Non-pigmented ciliary epithelial cell (primary cell): ENCODE measurements at places on chromosomes 1 and 21.
A peak's percentile ranks its signal among the peaks of the same experiment; 100 is the strongest.

- no peak for DNase-seq
Measured at GRCh38 chr21:32203877-32204480, 74.9 kb downstream of the MIS18A start.

DNA sequence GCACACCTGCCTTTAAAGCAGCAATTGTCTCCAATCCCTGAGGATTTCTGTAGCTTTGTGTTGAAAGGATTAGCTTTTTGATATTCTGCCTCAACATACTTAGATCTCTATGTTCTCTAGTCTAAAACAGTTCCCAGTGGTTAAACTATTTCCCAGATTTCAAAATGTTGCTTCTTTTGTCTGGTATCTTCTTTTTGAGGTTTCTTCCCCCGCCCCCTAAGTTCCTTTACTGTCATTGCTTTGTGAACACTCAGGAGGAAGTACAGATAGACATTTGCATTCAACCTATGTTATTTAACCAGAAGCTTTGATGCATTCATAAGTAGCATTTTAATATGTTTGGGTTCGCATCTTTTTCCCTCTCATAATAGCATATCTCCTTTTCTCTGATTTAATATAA lies 33.5 kb downstream of the CYYR1 start:
- DNase-seq, result no peak

- no peak for DNase-seq
Measured at GRCh38 chr1:201640624-201641023, 101.7 kb downstream of the NAV1 start.

GRCh38 chr1:204831186-204831585 lies 39.5 kb upstream of the NFASC start:
- DNase-seq, result no peak

- DNase-seq, result no peak
Measured at GRCh38 chr1:228048659-228049298, 33.7 kb upstream of the ARF1 start.

- no peak for DNase-seq
Measured at GRCh38 chr1:71650119-71650518, 569.3 kb upstream of the ZRANB2 start.

- no peak for DNase-seq
Measured at GRCh38 chr1:181099152-181100014, 10.9 kb downstream of the IER5 start.

- no peak for DNase-seq
Measured at GRCh38 chr1:221429264-221429663, 312.6 kb downstream of the DUSP10 start.

- DNase-seq, result no peak
Measured at GRCh38 chr1:25690396-25690956, 73.9 kb downstream of the MAN1C1 start.

DNA sequence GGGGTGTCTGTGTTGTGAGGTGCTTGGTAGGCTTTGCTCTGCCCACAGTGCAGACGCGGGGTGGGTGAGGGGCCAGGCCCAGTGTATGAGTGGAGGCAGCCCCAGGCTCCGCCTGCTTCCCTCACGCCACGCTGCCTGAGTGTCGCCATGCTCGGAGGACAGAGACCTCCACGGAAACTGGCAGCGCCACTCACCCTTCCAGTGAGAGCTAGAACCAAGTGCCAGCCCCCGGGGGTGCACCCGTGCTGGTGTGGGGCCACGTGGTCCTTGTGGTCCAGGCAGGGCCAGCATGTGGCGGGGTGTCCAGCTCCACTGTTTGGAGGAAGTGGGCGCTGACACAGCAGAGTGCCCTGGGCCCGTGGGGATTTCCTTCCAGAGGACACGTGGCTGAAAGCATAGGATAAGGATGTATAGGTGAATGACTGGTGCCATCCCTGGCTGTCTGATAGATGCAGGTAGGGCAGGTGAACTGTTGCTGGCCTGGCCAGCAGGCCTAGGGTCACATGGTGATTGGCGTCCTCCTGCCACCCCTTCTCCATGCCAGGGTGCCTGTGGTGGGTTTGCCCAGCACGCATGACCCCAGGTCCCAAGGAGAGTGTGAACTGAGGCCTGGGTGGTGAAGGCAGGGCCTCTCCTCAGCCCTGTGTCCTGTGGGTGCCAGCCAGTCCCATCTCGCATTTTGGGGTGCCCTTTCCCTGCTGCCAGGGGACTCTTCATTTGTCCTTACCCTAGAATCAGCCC lies 3.8 kb downstream of the LRRC3 start:
- no peak for DNase-seq

DNA sequence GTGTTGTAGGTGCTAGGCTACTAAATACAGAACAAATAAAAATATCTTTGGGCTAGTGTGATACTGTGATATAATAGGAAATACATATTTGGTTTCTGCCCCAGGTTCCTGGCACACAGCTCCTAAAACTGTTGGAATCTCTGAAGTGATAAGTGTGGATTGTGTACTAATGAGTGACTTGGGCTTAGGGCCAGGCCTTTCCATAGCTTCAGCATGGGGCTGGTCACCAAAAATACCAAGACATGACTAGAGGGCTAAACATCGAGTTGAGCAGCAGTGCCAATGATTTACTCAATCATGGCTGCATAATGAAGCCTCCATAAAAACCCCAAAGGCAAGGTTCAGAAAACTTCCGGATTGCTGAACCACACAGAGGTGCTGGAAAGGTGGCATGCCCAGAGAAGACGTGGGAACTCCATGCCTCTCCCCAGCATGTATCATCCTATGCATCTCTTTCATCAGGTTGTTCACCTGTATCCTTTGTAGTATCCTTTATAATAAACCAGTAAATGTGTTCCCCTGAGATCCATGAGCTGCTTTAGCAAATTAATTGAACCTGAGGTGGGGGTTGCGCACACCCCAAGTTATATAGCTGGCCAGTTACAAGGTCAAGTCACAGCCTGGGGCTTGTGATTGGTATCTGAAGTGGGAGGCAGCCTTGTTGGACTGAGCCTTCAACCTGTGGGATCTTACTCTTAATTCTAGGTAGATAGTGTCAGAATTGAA lies 51.6 kb downstream of the ZMYM4 start:
- DNase-seq, result peak; percentile 5

DNA sequence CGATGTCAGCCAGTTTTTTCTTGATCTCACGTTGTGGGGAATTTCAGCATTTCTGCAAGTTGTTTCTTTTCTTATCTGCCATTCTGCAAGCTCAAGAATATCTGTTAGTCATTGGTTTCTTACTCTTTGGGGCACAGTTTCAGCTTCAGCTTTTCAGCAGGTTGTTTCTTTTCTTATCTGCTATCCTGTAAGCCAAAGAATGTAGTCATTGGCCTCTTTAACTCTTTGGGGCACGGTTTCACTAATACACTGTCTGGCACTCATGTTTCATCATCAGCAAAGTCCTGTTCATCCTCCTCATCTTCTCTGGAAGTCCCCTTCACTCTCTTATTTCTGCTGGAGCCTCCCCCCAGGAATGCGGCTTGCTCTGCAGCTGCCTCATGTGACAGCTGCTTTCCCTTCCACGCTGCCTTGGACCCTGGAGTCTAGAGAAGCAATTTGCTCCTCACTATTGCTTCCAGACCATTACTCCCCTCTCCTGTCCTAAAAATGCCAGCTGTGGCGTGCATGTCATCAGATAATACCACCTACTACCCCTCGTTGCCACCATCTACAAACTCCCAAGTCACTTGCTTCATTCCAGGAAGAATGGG lies 67.0 kb upstream of the CACNA1E start:
- no peak for DNase-seq

DNA sequence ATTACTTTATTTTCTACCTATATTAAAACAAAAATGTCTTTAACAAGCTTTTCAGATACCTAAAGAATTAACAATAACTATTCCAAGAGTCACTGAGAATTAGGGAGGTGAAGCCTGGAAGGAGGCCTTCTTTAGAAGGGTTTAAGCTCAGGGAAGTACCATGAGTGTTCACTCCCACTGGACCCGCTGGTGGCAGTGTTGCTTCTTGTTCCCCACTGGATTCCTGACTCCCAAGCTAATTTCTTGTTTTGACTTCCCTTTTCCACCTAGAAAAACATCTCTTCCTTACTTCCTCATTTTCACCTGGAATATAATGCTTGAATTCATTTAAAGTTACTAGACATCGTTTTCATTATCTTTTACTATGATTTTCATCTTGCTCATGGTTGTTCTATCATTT lies 264.2 kb downstream of the HMCN1 start:
- DNase-seq, result no peak

DNA sequence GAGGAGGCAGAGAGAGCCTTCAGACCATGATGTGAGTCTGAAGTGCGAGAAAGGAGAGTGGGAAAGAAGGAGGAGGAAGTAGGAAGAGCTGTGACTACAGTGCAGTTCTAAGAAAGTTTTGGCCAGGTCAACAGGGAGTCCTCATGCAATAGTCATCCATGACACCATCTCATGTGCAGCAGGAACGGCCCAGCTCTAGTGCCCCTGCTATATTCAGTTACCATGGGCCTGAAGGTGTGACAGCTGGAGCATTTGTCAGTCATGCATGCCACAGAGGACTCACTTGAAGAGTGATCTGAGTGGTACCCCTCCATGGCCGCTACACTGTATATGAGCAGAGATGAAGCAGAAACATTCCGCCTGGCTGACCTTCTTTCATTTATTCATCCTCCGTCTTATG lies 77.9 kb downstream of the OMA1 start:
- no peak for DNase-seq

DNA sequence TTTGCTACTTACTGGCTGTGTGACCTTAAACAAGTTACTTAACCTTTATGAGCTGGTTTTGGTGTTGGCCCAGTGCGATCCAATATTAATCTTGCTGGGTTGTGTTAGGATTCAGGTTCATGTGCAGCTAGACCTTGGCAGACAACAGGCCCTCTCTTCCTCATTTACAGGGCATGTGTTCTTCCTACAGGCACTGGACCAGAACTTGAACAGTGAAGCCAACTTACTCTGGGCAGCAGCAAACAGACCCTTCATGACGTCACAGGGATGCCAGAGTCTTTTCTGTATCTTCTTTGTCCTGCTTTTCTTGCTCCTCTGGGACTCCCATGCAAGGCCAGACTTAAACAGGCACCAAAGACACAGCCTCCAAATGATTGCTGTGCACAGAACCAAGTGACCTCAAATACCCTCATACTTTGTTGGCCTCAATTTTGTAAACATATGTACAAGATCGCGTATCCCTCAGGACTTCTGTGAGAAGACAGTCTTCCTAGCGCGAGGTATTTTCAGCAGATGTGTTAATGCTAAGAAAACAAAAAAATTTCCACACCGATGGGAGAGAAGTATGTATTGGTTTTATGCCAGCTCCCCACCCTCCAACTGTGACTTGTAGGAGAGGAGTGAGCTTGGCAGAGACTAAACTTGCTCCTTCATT lies 73.7 kb downstream of the URB2 start:
- DNase-seq, result no peak

- no peak for DNase-seq
Measured at GRCh38 chr1:21258331-21259134, 31.7 kb downstream of the ECE1 start.

- DNase-seq, result no peak
Measured at GRCh38 chr21:20163167-20163566, 835.0 kb upstream of the NCAM2 start.

- no peak for DNase-seq
Measured at GRCh38 chr1:208791456-208791855, 547.3 kb upstream of the PLXNA2 start.

DNA sequence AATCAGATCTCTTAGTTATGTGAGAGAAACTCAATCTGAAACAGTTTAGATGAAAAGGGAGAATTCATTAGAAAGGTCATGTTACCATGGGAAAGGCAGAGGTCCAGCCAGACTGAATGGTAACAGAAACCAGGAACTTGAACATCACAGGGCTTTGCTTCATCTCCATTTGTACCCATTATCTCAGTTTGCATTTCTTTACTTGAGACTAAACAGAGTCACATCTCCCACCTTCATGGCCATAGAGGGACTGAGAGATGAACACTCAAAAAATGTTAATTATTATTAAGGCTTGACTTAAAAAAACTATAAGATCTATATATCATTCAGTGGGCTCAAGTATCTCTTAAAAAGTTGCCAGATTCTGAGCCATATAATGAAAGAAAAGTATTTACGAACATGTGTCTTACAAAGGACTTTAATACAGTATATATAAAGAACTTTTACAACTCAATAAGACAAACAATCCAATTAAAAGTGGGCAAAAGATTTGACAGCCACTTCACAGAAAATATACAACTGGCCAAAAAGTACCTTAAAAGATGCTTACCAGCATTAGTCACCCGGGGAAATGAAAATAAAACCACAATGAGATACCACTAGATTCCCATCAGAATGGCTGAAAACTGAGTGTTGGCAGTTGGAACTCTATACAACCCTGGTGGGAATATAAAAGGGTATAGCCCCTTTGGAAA lies 13.2 kb downstream of the KYAT3 start:
- peak; percentile 20 for DNase-seq

DNA sequence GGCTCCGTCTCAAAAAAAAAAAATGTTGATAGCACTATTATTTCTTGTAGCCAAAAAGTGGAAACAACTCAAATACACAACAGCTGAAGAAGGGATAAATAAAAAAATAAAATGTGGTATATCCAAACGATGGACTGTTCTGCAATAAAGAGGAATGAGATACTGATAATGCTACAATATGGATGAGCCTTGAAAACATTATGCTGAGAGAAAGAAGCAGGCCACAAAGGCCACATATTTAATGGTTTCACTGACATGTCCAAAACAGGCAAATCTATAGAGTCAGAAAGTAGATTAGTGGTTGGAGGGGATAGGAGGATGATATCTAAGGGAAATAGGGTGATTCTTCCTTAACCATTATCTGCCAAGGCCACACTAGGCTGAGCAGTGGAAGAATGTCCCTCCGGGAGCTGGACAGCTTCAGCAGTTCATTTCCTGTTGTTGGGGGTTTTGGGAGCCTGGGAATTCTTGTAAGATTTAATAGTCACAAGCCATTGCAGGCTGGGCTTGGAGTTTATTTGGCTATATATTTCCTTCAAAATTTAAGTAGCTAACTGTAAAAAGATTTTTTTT lies 53.5 kb downstream of the ST3GAL3 start:
- DNase-seq, result no peak

- no peak for DNase-seq
Measured at GRCh38 chr1:160040476-160040875, 8.7 kb upstream of the PIGM start.

DNA sequence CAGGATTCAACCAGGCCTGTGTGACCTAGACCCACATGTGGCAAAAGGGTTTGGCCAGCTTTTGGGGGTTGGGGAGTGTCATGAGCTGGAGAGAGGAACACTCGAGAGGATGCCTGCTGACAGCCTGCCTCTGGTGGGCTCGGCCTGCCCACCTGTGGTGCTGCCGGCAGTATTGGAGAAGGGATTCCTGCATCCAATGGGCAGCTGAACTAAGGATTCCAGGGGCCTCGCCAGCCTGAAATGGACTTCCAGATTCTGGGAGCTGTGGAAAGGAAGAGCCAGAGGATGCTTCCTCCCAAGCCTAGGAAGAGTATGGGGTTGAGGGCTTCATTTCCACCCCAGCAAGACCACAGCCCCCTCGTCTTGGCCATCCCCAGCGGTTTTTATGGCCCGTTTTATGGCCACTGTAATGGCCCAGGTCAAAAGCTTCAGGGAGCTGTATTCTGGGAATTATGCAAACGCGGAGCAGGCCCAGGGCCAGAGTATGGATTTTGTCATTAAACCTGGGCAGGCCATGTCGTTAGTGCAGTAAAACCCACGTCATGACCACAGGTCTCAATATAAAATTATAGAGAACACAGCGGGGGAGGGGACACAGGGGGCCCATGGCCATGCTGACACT lies 63.6 kb downstream of the TMEM53 start:
- no peak for DNase-seq
